Tibial nerve (tissue), 4 donors: ENCODE measurements at places on chromosomes 2 and 18.

GRCh38 chr2:96514521-96514920 lies 9.4 kb upstream of the NEURL3 start:
- DNase-seq = no peak

GRCh38 chr2:231326404-231326803 lies 69.1 kb upstream of the B3GNT7 start:
- no peak for DNase-seq

GRCh38 chr18:77897606-77898005 lies 648.0 kb downstream of the GALR1 start:
- no peak for DNase-seq

DNA sequence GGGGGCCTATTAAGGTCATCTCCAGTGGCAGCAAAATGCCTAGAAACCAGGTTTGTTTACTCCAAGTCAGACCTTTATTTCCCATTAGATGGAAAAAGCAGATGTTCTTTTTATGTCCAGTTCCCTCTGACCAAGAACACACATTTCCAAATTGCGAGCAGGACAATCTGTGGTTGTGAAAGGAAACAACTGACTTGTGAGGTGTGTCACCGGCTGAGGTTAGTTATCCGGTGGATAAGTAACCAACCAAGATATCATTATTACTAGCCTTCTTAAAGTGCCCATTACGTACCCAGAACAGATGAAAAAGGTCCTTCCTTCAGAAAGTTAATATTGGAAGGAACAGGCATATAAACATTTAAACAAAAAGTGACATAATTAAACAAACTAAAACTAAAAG lies 112.9 kb downstream of the THADA start:
- peak; percentile 54 for DNase-seq

DNA sequence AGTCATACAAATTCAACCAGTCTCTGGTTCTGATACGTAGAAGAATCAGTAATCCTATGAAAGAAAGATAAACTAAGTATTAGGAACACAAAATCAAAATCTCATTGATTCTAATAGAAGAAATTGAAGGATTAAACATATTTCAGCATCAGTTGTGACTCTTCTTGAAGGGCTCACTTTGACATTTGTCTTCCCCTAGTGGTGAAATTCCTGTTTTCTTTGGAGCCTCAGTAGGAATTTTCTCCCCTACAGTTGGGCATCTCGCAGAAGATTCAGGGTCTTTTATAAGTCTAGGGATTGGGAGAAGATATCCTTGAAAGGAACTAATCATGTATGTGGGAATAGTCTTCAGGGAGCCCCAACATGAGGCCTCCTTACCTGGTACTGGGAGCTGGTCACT lies 2.8 kb upstream of the CRYGB start:
- no peak for DNase-seq

DNA sequence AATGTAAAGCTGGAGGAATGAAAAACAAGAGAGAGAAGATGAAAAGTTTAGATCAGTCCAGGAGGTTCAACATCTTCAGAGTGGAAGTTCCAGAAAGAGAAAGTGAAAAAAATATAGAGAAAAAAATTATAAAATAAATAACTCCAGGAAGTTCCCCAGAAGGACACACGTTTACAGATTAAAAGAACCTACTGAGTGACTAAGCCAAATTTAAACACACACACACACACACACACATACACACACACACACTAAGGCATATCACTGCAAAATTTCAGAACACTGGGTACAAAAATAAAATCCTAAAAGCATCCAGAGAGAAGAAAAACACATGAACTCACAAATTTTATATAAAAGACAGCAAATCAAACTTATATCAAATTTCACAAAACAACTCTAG lies 85.9 kb upstream of the PMAIP1 start:
- no peak for DNase-seq

- no peak for DNase-seq
Observed at GRCh38 chr2:159399716-159400415, 113.4 kb upstream of the WDSUB1 start.

DNA sequence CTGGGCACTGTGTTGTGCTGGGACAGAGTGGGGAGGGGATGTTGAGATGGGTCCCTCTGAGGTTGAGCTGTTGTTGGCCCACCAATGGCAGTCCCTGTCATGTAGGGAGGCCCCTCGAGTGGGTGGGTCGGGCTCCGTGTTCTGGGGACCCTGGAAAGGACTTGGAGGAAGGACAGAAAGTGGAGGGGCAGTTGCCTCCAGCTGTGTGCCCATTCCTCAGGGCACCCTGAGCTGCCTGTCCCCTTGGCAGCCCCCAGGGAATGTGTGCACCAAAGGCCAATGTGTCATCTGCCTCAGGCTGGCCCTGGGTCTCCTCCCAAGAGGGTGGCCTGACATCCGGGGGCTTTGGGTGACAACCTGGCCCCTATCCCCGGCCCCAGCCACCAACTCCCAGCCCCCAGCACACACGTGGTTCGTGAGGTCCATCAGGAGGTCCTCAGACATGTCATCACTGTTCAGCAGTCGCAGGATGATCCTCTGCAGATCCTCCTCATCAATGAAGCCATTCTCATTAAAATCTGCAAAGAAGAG lies 57.7 kb downstream of the CIB4 start:
- no peak for DNase-seq

DNA sequence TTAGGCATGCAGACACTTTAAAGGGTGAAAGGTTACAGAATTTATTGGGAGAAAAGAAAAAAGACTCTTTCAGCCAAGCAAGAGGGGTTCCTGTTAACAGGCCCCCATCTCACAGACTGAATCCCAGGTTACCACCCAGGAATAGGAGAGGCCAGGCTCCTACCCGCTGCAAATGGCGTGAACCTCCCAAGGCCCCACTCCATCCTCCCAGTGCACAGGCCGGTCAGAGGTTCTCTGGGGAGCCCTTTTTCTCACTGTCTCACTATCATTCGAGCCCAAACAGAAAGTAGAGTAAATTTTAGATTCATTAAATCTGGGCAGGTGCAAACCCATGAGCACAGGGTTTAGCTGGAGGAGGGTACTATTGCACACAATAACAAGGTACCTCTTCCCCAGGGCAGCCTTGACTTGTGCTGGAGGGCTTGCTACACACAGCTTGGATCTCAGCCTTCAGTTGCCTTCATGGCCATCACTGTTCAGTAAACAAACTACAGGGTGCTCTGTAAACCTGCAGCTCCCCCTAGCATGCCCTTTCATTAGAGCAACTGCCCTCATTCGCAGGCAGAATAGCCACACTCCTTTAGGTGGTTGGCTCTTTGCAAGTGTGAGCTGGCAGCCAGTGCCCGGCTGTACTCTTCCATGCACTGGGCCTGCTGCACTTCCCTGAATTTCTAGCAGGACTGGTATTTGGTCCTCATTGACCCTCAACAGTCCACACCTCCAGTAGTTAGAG lies 7.3 kb upstream of the PLEK start:
- DNase-seq = peak; percentile 13

DNA sequence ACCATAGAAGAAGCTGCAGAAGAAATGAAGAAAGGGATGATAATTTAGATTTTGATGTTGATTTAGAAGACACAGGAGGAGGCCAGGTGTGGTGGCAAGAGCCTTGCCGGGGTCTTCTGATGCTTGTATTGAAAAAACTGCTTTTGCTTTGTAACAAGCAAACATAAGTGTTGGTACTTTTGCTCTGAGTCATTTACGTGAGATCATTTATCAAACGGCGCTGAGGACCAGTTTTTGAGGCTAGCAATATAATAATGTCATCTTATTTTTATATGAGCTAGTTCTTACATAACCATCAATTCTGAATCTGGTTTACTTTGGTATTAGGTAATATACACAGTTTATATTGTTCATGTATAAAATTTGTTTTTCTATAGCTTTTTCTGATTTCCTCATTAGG lies 30.6 kb downstream of the SPTBN1 start:
- no peak for DNase-seq

DNA sequence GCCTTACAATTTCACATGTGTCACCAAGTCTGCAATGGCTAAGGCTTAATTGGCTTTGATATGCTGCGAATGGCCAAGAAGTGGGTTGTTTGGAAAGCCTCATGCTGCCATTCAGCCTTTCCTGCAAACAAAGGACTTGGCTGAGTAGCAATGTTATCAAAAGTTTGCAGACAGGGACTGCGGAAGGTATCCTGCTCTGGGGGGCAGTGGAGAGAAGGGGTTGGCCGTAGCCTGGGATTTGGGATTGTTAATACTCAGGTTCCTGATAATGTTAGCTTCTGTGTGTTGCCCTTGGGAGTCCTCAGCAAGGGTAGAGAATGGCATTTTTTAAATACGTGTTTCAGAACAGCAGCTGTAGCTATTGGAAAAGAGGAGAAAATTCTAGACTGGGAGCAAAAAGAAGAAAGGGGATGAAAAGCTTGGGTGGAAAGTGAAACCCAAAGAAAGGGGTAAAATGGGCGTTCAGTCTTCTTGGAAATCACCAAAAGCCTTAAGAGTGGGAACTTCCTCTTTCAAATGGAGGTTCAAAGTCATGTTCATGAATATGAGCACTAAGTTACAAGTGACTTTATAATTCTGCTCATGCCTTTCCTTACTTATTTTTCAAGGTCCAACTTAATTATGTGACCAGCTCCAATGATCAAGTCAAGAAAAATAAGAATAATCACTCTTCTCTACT lies 325.1 kb downstream of the RNF144A start:
- no peak for DNase-seq

DNA sequence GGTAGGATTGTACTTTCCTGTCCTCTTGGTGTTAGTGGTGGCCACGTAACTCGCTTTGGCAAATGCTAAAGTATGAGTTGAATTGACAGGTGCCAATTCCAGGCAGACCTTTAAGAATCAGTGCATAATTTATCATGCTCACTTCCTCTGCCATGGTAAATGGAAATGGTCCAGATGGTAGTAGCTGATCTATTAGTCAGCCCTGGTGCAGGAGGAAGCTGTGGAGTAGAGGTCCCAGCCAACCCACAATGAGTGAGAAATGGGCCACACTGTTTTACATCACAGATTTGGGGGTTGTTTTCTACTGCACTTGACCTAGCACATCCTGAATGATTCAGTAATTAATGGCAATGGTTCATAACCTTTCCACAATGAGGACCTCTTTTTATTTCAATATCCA lies 104.4 kb downstream of the RGPD3 start:
- no peak for DNase-seq

GRCh38 chr2:23460993-23461392 lies 76.0 kb downstream of the KLHL29 start:
- DNase-seq = no peak

GRCh38 chr18:28007841-28008240 lies 169.1 kb downstream of the CDH2 start:
- no peak for DNase-seq

GRCh38 chr18:26073758-26074157 lies 16.7 kb downstream of the SS18 start:
- no peak for DNase-seq

DNA sequence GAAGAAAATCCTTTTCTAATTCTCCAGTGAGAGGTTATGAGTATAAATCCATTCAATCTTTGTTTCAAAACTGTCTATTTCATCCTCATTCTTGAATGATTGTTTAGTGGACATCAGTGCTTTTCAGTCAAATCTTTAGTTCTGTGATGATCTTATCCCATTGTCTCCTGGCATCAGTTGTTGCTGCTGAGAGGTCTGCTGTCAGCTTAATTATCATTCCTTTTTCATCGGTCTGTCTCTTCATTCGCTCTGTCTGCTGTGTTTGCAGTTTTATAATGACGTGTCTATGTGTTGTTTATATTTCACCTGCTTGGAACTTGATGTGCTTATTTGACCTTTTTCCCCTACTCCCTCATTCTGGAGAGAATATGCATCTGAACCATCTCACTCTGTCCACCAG lies 69.2 kb upstream of the GLI2 start:
- DNase-seq = no peak

DNA sequence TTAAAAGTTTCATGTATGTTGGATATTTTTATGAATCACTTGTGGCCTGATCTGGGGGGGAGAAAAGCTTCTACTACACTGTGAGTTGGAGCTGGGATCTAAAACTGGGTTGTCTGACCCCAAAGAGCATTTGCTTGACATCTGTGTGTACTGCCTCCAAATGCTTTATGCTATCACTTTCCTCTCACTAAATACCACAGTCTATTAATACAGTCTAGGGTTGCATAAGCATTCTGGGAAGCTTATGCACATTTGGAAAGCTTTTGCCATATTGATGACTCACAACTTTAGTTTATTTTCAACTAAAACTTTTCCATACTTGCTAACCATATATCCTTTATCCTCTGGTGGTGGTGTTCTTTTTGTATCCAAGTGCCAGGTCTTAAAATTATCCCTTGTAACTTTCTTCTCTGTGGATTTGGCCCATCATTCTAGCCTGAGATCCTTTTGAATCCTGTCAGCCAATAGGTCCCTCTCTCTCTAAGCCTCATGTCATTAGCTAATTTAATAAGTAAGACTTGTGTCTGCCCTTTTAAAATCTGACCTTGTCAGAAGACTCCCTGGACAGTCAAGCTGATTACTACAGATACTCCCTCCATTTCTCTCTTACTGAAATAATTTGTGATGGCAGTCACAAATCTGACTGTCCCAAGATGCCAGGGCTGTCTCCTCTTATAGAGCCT lies 72.7 kb downstream of the NXPH2 start:
- DNase-seq = no peak

- no peak for DNase-seq
Observed at GRCh38 chr2:118097657-118098056, 9.4 kb downstream of the INSIG2 start.

- no peak for DNase-seq
Observed at GRCh38 chr2:166321076-166321475, 54.7 kb downstream of the SCN9A start.

- no peak for DNase-seq
Observed at GRCh38 chr2:188767176-188767575, 207.0 kb upstream of the COL3A1 start.

DNA sequence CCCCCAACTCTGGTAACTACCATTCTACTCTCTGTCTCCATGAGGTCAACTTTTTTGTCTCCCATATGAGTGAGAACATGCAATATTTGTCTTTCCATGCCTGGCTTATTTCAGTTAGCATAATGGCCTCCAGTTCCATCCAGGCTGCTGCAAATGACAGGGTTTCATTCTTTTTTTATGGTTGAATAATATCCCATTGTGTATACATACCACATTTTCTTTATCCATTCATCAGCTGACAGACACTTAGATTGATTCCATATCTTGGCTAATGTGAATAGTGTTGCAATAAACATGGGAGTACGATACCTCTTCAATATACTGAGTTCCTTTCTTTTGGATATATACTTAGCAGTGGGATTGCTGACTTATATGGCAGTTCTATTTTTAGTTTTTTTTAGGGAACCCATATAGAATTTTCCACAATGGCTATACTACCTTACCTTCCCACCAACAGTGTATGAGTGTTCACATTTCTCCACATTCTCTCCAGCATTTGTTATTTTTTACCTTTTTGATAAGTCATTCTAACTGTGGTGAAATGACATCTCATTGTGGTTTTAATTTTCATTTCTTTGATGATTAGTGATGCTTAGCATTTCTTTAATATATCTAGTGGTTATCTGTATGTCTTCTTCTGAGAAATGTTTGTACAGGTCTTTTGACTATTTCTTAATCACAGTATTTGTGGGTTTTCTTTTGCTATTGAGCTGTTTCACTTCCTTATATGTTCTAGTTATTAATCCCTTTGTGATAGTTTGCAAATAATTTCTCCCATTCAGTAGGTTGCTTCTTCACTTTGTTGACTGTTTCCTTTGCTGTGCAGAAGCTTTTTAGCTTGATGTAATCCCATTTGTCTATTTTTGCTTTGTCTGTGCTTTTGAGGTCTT lies 112.2 kb downstream of the SRBD1 start:
- no peak for DNase-seq

GRCh38 chr2:58039170-58039611 lies 7.4 kb upstream of the VRK2 start:
- no peak for DNase-seq

GRCh38 chr2:240935103-240935876 lies 29.2 kb downstream of the CROCC2 start:
- DNase-seq = peak; percentile 6
